SJSA1 (cell line): ENCODE measurements at places on chromosomes 7 and 10. TPM values are rescaled to one million over a fixed set of nuclear protein-coding genes. Genes with fewer than 3 reads are reported as not detected.

The CDC14C gene
- total RNA-seq: not detected in 2 replicates

The NOS3 gene
- not detected in 2 replicates for total RNA-seq

The METTL2B gene
- 24.9 and 37.2 TPM in 2 replicates for total RNA-seq

The PDZD7 gene
- 0.50 and 1.3 TPM in 2 replicates for total RNA-seq

The CUZD1 gene
- 2.0 and 3.5 TPM in 2 replicates for total RNA-seq

The SORCS3 gene
- not detected in 2 replicates for total RNA-seq
